ENCODE measurements at places on chromosomes 16 and 17.

- no peak for DNase-seq
These were observed 220.6 kb downstream of the HS3ST4 start for GRCh38 chr16:25912321-25912720.

GRCh38 chr17:49506282-49506681, 11.2 kb downstream of the NGFR start:
- DNase-seq = no peak

GRCh38 chr17:62101515-62101914, 36.4 kb upstream of the MED13 start:
- no peak for DNase-seq

DNA sequence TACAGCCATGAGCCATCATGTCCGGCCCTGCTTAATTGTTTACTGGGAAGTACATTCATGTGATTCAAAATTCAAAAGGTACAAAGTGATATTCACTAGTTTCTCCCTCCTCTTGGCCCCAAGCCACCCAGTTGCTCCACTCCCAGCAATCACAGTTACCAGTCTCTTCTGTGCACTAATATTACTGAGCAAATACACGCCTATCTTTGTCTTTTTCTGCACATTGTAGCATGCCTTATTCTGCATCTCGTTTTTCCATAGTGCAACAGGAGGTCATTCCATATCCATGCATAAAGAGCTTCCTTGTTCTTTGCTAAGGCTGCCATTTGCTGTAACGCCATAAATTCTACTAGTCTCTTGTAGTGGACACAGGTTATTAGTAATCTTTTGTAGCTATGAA, 2.2 kb upstream of the ALOX15 start:
- no peak for DNase-seq

- DNase-seq = no peak
These were observed 69.5 kb downstream of the PARN start for GRCh38 chr16:14560523-14560922.

DNA sequence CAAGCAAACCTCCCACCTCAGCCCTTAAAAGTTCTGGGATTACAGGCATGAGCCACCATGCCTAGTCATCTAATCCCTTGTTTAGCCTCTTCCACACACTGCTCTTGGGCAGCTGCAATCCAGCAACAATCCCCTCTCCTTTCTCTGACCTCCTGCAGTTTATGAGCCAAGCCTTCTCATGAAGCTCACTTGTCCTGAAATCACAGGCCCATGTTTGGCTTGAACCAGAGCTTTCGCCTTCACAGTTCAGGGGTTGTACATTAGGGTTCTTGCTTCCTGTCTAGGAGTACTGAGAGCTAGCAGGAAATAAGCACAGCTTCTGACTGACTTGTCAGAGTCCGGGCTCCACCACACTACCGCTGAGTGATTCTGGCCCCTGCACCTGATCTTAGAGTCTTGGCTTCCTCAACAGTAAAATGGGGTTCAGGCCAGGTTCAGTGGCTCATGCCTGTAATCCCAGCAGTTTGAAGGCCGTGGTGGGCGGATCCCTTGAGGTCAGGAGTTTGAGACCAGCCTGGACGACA, 16.3 kb downstream of the ERAL1 start:
- DNase-seq = peak; percentile 27

DNA sequence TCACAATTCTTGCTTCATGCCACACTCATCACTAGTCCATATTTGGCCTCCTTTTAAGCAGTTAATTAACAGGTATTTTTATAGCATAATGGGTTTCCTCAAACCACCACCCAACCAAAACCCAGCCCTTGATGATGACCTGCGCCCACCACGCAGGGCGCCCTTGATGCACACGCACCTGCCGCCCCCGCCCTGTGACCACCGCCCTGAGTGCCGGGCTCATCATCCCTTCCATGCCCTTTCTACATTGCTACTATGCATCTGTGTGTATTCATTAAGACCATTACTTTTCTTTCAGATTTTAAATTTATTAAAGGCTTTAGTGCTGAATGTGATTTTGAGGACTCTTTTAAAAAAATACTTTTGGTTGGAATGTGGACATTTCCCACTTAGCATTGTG, 204.8 kb upstream of the CHMP6 start:
- DNase-seq = no peak

DNA sequence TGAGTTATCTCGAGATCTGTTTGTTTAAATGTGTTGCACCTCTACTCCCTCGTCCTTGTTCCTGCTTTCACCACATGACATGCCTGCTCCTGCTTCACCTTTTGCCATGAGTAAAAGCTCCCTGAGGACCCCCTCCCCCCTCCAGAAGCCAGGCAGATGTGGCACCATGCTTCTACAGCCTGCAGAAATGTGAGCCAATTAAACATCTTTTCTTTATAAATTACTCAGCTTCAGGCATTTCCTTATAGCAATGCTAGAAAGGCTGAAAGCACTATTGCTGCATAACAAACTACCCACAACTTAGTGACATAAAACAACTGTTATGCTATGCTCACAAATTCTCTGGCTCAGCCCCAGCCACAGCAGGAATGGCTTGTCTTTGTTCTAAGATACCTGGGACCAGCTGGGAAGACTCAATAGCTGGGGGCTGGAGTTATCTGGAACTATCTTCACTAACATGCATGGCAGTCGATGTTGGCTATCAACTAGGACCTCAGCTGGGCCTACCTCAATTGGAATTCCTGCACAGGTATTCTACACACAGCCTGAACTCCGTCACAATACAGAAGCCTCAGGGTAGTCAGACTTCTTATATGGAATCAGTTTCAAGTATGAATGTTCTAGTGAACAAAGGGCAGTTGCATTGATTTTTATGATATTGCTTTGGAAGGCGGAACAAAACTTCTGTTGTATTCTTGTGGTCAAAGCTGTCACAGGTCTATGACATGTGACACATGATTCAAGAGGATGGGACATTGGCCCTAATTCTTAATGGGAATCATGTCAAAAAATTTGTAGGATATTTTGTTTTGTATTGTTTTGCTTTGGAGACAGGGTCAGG, 186.0 kb upstream of the PIRT start:
- DNase-seq = no peak
